ENCODE measurements at places on chromosomes 13 and 19.

DNA sequence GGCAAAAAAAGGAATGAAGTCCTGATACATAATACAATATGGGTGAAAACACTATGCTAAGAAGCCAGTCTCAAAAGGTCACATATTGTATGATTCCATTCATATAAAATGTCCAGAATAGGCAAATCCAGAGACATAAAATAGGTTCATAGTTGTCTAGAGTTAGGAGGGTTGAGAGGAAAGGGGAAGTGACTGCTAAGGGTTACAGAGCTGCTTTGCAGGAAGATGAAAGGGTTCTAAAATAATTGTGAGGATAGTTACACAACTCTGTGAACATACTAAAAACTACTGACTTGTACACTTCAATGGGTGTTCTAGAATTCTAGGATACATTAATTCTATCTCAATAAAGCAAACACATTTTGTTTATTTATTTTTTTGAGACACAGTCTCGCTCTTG lies 25.7 kb downstream of the CAB39L start:
- DNase-seq: peak; percentile 48

DNA sequence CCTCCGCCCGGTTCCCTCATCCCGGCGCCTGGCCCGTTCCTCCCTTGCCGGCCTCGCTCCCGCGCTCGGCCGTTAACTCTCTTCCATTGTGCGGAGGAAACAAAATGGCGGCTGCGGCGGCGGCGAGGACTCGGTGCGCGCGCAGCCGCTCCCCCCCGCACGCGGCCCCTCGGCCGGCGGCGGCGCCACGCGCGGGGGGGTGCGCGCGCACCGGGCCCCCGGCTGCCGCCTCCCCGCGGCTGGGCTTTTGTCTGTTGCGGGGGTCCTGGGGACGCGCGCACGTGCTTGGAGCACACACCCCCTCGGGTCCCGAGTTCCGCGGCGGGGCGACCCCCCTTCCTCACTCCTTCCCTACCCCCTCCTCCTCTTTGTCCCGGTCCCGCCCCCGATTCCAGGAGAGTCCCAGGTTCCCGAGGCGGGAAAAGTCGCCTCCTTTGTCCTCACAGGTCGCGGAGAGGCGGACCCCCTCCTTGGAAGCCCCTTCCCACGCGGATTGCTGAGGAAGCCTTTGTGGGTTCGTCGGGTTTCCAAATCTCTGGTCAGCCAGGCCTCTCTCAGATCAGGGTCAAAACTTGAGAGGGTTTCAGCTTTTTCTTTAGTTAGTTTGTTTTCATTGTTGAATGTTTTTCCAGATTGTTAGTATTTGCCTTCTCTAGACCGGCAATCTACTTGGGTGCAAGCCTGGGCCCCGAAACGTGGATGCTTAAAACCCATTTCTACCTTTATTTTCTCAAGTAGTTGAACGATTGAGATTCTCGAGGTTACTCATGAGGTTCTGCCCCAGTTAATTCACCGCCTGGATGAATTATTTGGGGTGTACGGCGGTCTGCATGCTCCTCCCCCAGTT lies 687 bp downstream of the ILF3 start:
- DNase-seq: peak; percentile 65

DNA sequence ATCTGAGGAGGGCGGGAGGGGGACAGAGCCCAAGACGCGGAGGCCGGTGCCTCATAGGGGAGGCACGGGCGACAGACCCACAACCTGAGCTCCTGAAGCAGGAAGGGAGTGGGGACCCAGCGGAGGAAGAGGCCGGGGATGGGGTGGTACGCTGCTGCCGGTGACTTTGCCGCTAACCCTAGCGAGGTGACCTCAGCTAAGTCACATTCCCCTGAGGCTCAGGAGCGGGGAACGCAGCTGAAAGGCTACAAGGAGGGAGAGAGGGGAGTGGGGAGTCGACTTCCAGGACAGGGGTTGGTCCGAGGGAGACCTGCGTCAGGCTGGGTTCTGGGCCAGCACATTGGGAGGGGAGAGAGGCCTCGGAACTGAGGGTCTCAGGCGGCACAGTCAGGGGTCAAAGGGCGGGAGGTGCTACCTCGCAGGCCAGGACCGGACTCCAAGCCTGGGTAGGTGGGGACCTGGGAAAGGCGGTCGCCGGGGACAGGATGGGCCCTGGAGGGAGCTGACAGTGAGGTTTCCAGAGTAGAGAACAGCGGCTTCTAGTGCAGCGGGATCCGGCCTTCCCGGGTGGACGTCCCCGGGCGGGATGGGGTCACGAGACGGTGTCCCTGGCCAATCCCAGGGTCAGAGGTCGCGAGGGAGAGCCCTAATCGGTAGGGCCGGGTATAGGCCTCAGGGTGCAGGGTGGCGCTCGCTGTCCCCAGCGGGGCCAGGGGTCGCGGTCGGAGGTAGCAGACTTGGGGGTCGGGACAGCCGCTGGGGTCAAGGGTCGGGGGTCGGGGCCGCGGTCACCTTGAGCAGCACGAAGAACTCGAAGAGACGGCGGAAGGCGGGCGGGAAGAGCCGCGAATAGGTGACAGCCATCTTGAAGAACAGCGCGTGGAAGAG lies 699 bp downstream of the TMEM259 start:
- peak; percentile 47 for DNase-seq

- DNase-seq: no peak
Measured at GRCh38 chr19:51114087-51114729, 6.0 kb upstream of the CTU1 start.

GRCh38 chr13:48790966-48791365 lies 137.2 kb downstream of the CYSLTR2 start:
- no peak for DNase-seq

DNA sequence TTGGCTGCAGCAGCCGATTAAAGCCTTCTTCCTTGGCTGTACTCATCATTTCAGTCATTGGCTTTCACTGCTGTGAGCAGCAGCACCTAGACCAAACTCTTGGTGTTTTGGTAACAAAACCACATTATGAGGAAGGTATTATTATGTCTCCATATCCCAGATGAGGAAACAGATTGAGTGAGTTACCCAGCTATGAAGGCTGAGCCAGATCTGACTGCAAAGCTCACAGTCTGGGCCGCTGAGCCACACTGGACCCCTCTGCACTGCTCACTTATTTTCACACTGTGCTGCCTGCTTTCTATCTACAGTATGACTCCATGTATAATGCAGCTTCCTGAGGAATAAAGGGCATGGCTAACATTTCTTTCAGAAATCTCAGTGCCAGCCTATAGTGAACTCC lies 24.5 kb downstream of the CRYL1 start:
- DNase-seq: no peak

- DNase-seq: no peak
Measured at GRCh38 chr13:21235174-21235573, 58.7 kb downstream of the MRPL57 start.

- DNase-seq: no peak
Measured at GRCh38 chr13:114121496-114122126, 10.8 kb downstream of the RASA3 start.

- no peak for DNase-seq
Measured at GRCh38 chr13:92769046-92769445, 457.6 kb upstream of the GPC6 start.

DNA sequence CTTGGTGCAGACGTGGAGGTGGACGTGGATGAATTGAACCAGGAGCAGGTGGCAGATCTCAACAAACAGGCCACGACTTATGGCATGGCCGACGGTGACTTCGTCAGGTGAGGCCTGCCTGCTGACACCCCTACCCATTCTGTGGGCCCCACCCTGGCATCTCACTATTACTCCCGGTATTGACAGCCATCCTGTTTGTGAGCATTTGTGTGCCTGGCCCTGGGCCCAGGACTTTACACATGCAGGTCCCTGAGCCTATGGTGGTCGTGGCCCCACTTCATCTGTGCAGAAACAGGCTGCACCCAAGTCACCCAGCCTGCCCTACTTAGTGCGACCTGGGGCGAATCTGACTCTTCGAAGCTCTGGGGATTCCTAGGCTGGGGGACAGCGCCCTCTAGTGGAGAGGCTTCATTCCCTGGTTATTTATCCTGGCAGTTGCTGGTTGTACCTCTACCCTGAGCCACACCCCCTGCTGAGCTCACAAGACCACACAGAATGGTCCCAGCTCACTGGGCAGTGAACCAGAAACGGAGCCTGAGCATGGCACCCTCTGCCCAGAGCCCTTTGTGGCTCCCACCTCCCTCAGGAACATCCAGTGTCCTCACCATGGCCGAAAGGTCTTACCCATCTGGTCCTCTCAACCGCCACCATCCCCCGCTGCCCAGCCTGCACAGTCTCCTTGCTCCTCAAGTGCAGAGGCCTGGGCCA lies 16.9 kb downstream of the ZNF296 start:
- peak; percentile 94 for DNase-seq

- no peak for DNase-seq
Measured at GRCh38 chr13:87536899-87537298, 134.3 kb upstream of the SLITRK5 start.

- no peak for DNase-seq
Measured at GRCh38 chr13:46605825-46606554, 53.0 kb downstream of the LRCH1 start.

DNA sequence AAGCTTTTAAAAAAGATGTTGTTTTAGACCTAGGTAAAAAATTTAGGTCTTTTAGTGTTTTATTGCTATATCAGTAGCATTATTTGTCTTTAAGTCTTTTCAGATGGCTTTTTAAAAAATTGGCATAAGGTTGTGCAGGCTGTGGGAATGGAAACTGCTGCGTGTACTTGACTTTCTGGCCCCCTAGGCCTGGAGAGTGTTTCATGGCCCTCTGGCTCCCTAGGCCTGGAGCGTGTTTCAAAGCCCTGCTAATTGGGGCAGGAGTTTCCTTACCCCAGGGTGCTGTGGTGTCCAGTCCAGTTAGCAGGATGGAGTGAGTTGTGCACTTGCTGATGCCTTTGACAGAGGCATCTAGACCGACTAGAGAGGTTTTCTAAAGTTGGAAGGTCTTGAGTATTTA lies 23.8 kb downstream of the PRAM1 start:
- no peak for DNase-seq

DNA sequence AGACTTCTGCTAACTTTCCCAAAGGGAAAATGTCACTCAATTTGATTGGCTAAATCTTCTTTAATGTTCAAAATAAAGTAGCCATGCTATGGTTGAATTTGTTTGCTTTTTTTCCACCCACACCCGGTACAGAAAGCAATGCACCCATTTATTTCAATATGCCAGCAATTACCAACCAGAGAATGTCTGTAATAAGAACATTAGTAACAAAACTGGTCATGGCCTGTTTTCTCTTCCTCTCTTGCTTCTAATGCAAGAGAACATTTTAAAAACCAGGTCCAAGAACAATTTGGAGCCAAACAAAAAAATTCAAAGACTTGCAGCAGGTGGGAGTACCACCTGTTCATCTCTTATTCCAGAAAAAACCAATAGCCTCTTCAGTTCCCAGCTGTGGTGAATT lies 1108.8 kb upstream of the PCDH20 start:
- no peak for DNase-seq

All from NAMALWA (cell line).